AG08395 (cell line): ENCODE measurements at places on chromosomes 5 and 9.

DNA sequence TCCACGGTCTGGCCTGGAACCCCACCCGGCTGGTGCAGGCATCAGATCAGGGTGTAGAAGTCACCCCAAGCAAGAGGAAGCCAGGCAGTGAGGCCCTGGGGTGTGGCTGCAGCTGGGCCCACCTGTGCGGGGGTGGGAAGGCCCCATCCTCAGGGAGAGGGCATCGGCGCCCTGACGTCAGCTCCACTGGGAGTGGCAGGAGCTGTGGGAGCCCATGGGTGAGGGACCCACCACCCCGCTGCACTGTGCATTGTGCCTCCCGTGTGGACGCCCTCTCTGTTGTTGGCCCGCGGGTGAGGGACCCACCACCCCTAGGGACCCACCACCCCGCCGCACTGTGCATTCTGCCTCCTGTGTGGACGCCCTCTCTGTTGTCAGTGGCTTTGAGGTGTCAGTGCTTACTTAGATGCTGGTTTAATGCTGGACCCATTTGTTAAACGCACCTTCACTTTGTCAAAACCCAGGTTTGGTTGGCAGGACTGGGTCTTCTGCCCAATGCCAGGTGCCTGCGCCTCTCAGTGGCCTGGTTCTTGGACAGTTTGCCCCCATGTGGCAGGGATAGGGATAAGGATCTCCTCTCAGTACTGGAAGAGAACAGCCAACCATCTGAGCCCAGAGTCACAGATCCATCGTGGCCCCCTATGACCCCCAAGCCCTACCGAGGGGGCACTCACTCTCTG is 6.9 kb upstream of the EXOC3 start:
- DNase-seq, result peak; percentile 47

GRCh38 chr9:134423749-134424148 is 97.5 kb downstream of the RXRA start:
- DNase-seq, result no peak

GRCh38 chr9:38185647-38186403 is 116.8 kb upstream of the SHB start:
- no peak for DNase-seq

DNA sequence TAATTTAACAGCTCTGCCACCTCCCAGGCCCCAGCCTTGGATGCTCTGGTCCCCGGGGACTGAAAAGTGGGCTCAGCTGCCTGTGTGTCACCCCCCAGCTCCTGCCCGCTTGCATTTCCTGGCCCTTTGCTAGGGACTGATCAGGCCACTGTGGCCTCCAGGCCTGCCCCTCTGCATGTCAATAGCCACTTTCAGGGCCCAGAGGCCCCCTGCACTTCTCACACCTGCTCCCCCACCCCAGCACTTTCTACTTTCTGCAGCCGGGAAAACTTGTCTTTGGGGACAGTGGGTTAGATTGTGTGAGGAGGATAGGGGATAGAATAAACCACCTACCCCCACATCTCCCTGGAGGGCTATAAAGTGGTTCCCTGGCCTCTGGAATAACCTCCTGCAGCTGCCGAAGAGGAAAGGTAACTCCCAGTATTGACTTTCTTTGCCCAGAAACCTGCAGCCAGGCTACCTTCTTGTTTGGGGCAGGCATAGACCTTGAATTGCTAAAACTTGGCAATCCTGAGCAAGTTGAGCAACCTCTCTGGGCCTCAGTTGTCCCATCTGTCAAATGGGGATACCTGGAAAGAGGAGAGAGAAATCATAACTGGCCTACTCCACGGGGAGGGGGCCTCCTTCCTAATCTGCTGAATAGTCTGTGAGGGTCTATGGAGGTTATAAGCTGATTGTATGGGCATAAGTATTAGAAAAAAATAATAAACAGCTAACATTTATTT is 7.8 kb downstream of the AIF1L start:
- no peak for DNase-seq

DNA sequence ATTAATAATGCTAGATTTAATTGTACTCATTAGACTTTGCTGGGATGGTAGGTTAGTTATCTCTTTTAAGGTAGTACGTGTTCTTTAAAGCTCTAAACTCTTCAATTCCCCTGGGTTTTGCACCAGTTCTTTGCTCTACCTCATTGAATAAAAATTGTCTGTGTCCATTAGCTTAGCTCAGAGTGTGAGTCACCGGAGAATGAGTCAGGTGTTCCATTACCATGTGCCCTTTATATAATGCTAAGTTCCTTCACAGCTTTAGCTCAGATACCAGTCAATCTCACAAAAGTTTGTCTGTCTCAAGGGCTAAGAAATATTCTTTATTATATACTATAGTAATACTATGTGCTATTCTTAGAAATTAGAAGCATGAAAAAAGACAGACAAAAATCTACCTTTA is 339.4 kb downstream of the PRELID2 start:
- DNase-seq, result peak; percentile 53

DNA sequence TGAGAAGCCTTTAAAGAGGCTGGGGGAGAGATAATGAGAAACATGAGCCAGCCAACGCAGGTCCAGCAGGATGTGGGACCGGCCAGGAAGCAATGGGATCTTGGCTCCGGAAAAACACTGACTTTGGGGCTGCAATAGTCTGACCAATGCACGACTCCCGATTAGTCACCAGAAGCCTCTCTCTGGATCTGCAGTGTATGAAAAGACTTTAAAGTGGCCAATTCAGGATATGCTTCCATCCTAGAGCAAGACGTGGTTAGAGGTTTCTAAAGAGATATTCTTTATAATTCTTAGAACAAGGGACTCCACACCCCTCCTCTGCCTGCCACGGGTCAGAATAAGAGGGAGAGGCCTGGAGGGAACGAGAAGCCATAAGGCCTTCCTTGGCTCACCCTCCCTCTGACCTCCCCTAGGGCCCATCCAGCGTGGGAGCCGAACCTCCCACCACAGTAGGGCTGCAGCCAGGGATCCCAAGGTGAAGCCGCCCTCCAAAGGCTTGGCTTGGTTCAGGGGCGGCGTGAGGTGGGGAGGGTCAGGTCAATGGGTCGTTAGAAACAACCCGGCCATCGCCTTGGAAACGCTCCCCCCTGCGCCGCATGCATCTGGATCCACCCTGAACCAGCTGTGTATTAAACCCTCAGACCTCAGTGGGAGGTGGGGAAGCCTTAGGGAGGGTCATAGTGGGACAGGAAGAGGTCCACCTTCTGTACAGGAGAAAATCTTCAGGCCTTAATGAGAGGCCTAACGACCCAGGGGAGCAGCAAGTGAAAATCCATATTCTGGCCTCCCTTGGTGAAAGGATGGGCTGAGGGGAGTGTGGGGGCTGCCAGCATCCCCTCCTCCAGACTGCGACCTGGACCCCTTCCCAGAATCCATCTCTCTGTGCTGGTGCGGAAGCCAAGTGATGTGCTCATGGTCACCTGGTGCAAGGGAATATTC is 11.1 kb downstream of the FGF1 start:
- peak; percentile 75 for DNase-seq

DNA sequence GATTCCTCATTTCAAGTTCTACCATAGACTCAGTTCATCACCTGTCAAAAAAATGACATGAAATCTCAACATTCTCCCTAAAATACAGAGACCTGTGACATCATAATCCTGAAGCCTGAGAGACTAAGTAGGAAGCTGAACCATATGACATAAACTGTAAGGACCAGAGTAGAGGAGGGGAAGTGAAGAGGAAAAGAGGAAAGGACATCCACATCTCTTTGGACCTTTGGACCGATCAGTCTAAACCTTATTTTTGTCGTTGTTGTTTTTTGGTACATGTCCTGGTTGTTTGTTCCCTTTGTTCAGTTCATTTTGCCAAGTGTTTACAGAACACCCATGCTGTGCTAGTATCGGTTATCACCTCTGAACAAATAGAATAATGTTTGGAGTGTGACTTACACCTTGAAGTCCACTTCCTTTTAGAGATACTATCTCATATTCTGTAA is 41.9 kb downstream of the LURAP1L start:
- DNase-seq, result no peak

GRCh38 chr9:82490019-82490499 is 501.5 kb downstream of the SPATA31D1 start:
- peak; percentile 61 for DNase-seq

GRCh38 chr5:35835796-35836742 is 20.6 kb upstream of the IL7R start:
- DNase-seq, result no peak

DNA sequence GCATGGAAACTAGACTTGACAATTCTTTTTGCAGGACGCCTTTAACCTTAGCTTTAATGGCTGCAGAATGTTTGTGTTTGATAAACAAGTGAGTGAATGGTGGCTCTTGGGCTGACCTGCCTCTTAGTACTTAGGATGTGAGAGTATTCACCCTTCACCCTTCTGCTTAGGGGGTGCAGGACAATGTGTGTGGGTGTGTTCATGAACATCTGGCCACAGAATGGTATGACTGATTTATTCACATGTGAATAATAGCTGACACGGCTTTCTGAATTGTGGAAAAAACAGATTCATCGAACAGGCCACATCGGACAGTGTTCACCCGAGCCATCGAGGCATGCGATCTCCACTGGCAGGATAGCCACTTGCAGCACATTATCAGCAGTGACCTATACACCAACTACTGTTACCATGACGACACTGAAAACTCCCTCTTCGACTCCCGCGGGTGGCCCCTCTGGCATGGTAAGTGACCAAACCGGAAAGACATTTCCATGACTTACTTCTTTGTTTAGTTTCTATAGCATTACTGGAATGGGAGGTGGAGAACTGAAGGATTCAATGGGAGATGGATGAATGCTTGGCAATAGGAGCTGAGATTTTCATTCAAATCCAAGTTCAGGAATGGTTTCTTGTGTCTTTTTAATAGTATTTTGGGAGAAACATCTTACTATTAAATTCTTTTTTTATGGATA is 193.6 kb downstream of the ZSWIM6 start:
- DNase-seq, result no peak

DNA sequence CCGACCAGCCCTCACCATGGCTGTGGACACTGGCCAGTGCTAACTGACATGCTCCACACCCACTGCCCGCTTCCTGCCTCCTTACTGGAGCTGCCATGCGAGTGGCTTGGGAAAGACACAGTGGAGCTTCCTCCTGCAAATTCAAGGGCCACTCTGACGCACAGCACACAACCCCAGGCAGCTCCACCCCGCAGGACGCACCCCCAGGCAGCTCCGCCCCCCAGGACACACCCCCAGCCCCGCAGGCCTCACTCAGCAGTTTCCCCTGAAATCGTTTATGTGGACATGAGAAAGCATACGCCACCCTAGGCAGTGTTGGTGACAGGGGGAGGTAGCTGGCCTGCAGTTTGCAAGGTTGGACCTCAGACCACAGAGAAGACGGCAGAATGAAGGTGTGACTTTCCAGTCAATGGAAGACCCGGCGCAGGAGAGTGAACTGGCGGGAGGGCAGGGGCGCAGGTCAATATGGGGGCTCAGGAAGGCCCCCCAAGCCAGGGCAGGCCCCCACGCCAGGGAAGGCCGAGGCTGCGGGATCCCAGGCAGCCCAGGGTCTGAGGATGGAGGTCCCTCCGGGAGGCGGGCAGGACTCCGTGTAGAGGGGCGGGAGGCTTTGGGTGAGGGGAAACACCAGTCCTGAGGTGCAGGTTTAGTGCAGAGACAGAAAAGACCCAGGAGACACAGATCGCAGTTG is 21.6 kb downstream of the LPCAT1 start:
- DNase-seq, result no peak

GRCh38 chr9:97627624-97628023 is 5.5 kb downstream of the TSTD2 start:
- DNase-seq, result no peak

DNA sequence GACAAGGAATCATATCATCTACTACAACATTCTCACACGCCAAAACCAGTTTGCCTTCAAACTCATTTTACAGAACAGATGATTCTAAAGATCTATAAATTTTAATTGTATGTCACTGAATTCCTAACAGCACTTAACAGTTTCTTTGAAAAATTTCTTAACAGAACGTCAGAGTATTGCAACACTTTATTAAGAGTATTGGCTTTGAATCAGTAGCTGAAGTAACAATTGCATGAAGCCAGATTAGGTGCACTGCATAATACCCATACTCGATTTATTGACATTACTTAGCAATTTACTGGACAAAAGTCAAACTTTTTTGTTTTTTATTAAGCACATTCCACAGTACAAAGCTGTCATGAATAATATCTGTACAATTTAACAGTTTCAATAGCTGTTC is 75.8 kb downstream of the SMIM23 start:
- DNase-seq, result no peak

DNA sequence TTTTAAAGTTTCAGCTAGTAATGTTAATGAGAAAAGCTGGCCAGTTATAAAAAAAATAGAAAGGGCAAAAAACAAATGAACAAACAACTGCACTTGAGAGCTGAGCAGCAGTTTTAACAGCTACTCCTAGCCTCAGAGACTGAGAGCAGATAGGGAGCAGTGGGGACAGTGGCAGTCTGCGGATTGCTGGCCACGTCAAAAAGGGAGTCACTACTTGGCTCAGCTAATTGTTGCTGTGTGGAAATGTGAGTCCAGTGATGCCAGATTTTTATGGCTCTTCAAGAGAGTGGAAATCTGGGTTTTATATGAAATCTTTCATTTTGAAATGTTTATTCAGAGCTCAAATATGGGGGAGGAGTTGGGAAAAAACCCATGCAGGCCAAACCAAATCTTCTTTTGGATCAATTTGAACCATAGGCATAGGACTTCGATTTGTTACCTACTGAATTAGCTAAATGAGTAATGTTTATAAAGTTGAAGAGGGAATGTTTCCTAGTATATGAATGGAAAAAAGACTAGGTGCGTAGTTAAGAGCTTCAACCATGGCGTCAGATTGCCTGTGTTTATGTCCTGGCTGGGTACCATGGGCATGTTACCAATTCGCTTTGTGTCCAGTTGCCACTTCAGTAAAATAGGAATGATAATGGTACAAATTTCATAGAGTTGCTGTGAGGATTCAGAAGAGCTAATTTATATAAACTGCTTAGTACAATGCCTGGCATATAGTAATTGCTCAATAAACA is 102.1 kb downstream of the PAM start:
- peak; percentile 64 for DNase-seq

DNA sequence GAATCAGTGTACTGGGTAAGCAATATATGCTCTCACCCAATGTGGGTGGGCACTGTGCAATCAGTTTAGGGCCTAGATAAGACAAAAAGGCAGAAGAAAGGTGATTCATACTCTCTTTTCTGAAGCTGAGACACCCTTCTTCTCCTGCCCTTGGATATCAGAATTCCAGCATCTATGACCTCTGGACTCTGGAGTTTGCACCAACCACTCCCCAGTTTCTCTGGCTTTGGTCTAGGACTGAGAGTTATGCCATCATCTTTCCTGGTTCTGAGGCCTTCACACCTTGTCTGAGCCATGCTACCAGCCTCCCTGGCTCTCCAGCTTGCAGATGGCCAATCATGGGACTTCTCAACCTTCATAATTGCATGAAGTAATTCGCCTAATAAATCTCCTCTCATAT is 724.6 kb upstream of the TYRP1 start:
- no peak for DNase-seq

DNA sequence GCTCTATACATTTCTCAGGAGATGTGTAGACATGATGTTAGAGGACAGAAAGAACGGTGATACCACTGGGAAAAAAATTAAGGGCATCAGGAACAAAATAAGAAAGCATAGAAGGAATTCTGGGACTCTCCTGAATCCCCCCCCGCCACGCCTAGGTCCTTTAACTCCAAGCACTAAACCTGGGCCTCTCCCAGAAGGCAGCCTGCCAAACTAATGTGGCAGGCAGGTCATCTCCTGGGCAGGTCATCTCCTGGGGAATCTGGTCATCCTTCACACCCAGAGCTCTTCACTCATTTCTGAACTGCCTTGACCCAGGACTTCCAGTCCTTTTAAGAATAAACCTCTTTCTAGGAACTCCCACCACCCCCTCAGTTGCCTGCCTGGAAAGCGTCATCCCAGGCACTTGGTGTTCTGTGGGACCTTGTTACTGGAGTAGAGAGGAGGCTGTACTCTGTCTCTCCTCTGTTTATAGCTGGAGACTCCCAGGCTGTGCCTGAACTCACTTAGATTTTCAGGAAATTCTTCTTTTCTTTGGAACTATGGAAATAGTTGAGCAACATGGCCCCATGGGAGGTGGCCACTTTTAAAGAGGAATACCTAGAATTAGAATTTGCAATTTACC is 24.1 kb downstream of the PSAT1 start:
- DNase-seq, result no peak
